ENCODE measurements at places on chromosomes 2 and 18. TPM values are rescaled to one million over a fixed set of nuclear protein-coding genes. Genes with fewer than 3 reads are reported as not detected.

The KIF5C gene
- total RNA-seq = 8.1 TPM

The CDH20 gene
- 0.16 TPM for total RNA-seq

The FAM110C gene
- 0.36 TPM for total RNA-seq

The GALNT13 gene
- not detected for total RNA-seq

The ICOS gene
- total RNA-seq = 98.1 TPM

The EMILIN1 gene
- 0.14 TPM for total RNA-seq

The MROH2A gene
- total RNA-seq = not detected

The DNER gene
- total RNA-seq = not detected

The VAMP5 gene
- total RNA-seq = 17.2 TPM

The WDR43 gene
- 73.2 TPM for total RNA-seq

The FSHR gene
- total RNA-seq = not detected

The SH3RF3 gene
- total RNA-seq = 5.2 TPM

The GNAL gene
- total RNA-seq = 0.11 TPM

Data from CD4-positive, alpha-beta T cell (primary cell).